ENCODE measurements at places on chromosomes 13 and 19. TPM values are rescaled to one million over a fixed set of nuclear protein-coding genes. Genes with fewer than 3 reads are reported as not detected.

GRCh38 chr13:99339736-99340397 is 32.7 kb upstream of the GPR183 start:
- peak; percentile 68 for DNase-seq
- peaks cover 68% of the 10 kb centered on the region for H3K4me1 ChIP-seq
- H3K27ac ChIP-seq, result no peak overlapping the region

GRCh38 chr19:43966079-43966694 is 15.2 kb downstream of the ZNF221 start:
- H3K4me1 ChIP-seq, result no peaks in the 10 kb centered on the region
- H3K36me3 ChIP-seq, result peaks cover 58% of the 10 kb centered on the region
- H3K4me3 ChIP-seq, result no peak overlapping the region

DNA sequence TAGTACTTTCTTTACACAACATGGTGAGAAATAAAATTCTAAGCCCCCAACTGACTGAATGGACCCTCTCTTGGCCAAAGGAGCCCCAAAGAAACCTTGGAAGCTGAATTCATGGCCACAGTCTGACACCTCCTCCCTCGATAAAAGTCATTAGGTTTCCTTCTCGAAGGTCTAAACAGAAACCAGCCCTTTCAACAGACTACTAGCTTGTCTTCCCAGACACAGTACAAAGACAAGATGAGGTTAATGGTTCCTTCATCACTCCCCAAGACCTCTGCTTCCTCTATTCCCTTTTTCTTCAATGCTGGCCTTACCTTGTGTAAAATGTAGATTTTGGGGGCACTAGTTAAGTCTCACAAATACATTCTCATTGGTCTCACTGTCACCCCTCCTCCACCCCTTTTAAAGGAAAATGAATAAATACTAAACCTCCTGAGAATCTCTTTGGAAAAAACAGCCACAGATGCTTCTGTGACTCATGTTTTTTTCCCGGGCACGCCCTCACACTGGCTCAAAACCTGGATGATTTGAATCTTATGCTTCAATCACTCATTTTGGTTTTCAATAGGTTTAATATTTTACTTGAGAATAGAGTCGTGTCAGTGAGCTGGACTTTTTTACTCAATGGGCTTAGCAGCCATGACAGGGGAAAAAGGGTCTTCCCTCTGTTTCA is 65.8 kb upstream of the MED4 start:
- H3K27ac ChIP-seq, result peak overlapping the region; percentile 52
- no peak for DNase-seq
- H3K4me3 ChIP-seq, result no peak overlapping the region
- peaks cover 57% of the 10 kb centered on the region for H3K4me1 ChIP-seq

- no peak overlapping the region for H3K4me3 ChIP-seq
- no peak overlapping the region for H3K27ac ChIP-seq
- H3K27me3 ChIP-seq, result peaks cover 2% of the 10 kb centered on the region
These were observed 83.0 kb downstream of the NUFIP1 start for GRCh38 chr13:44906230-44906629.

GRCh38 chr19:34428549-34429285 is 536 bp downstream of the UBA2 start:
- peaks cover 44% of the 10 kb centered on the region for H3K36me3 ChIP-seq
- peak overlapping the region; percentile 99 for H3K4me3 ChIP-seq
- H3K27me3 ChIP-seq, result no peaks in the 10 kb centered on the region
- H3K27ac ChIP-seq, result peak overlapping the region; percentile 92
- peaks cover 28% of the 10 kb centered on the region for H3K4me1 ChIP-seq

- peaks cover 30% of the 10 kb centered on the region for H3K4me1 ChIP-seq
- no peak overlapping the region for H3K4me3 ChIP-seq
- no peaks in the 10 kb centered on the region for H3K27me3 ChIP-seq
These were observed 3.9 kb downstream of the FFAR1 start for GRCh38 chr19:35351411-35352176.

DNA sequence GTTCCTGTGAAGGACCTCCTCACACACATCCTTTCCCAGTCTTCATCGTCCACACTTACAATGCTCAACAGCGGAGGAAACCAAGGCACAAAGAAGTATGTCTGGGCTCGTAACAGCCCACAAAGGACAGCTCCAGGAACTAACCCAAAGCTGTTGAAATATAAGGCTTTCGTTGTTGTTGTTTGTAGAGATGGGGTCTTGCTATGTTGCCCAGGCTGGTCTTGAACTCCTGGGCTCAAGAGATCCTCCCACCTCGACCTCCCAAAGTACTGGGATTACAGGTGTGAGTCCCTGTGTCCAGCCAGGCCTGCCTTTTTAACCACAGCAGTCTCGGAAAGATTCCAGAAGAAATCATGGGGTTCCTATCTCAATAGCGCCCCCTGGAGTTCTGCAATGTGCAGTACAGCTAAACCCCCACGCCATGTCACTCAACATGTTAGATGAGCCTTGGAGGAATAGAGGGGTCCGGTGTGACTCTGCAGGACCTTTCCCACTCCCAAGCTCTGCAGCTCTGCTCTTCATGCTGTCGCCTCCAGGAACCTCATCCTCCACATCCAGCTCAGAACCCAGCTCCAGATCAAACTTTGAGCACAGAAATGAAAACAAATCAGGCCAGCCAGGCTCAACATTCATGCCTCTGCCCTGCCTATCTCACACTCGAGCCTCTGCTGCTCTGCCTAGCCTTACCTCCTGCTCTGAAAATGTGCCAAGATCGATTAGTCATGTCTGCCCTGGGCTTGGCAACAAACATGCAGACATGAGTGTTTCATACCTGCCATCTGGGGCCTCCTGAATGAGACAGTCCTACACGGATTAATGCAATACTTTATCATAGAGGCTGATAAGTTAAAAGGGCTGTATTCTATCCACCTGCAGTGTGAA is 7.5 kb downstream of the PLA2G4C start:
- H3K4me1 ChIP-seq, result peaks cover 8% of the 10 kb centered on the region
- no peak overlapping the region for H3K27ac ChIP-seq
- no peak overlapping the region for H3K4me3 ChIP-seq
- DNase-seq, result peak; percentile 60

GRCh38 chr13:48978942-48979601 is 3.4 kb downstream of the FNDC3A start:
- H3K27ac ChIP-seq, result peak overlapping the region; percentile 59
- H3K4me1 ChIP-seq, result peaks cover 47% of the 10 kb centered on the region
- H3K27me3 ChIP-seq, result no peaks in the 10 kb centered on the region

The SIGLEC14 gene
- not detected for total RNA-seq

The OR7A5 gene
- not detected for total RNA-seq

The MBD3L3 gene
- not detected for total RNA-seq

Data from activated CD4-positive, alpha-beta T cell treated with anti-CD3 and anti-CD28 coated beads for 36 hours (primary cell).